ENCODE measurements at places on chromosomes 4 and X.

GRCh38 chr4:2366252-2367192 is 51.9 kb downstream of the ZFYVE28 start:
- DNase-seq: peak; percentile 66

DNA sequence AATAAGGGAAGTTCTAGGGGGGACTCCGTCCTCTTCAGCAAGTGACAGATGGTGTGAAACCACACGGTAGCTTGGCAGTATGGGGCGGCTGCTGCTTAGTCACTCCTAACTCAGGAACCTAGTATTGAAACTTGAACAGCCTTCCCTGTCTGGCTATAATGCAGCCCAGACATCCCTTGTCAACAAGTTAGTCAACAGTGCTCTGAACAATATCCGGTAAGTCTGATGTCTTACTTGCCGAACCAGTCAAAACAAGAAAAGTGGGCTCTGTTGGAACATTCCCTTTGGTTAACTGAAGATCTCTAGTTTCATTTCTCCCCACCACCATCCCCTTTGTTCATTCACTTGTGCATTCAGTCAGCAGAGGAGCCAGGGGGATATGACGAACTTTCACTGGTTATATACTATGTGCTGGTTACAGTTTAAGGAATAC is 18.7 kb upstream of the CXCL13 start:
- no peak for DNase-seq

DNA sequence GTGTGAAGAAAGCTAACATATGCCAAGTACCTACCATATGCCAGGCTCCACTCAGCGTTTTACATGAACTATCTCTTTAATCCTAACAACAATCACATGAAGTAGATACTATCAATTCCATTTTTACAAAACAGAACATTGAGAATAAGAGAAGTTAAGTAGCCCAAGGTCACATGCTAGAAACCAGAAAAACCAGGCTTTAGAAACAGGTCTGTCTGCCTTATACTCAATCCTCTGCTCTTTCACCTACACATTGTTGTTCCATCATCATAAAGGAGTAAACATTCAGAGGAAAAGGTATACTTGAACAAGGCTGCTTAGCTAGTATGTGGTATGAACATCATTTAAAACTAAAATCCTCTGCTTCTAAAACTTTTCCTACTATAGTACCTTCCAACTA is 42.1 kb downstream of the WDFY3 start:
- no peak for DNase-seq

GRCh38 chrX:3143043-3143799 is 102.0 kb downstream of the ARSF start:
- DNase-seq: no peak

- peak; percentile 0 for DNase-seq
Measured at GRCh38 chrX:34546366-34546765, 110.7 kb downstream of the TMEM47 start.

GRCh38 chr4:14167876-14168510 is 540.5 kb upstream of the BOD1L1 start:
- no peak for DNase-seq

DNA sequence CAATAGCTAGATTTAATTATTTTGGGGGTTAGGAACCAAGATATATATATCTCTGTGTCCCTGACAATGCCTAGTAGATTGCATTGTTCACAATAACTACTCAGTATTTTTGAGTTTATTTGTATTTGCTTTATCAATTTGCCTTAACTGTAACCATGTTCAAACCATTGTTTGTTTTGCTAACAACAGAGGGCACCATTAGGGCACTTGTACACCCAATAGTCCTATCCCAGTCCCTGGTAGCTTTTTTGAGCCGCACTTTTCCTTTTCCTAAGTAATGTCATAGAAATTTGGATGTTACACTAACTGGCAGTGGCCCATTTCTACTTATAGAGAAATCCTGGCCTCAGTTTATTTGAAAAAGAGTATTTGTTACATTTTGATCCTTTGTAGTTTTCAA is 575 bp upstream of the KLHL5 start:
- no peak for DNase-seq

DNA sequence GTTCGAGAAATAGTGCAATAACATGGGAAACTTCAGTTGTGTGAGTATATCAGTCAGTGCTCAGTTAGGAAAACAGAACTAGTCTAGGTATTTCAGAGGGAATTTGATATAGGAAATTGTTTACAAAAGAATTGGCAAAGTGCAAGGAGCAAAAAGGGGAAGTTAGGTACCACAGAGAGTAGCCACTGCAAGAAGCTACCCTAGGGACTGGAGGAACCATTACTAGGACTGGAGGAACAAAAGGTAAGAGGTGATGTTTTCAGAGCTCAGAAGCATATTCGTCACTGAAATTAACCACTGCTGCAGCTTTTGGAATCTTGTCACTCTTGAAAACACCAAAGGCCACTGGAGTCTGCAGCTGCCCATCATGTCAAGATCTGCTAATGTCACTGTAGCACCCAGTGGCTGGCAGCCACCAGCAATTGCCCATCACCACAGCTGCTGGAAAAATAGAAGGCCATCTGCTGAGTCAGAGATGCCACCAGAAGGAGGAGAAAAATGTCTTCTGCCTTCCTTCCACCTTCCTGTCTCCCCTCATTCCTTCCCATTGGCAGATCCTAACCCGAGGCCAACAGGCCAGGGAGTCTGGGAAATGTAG is 160.6 kb upstream of the RPS6KA3 start:
- no peak for DNase-seq
